NK-92 treated with Interleukin-12 subunit alpha and Interleukin-12 subunit beta, amount 100 ng/mL, for 24 hours (cell line): ENCODE measurements at places on chromosomes 6 and 20.

GRCh38 chr6:130033949-130034348 lies 15.6 kb downstream of the L3MBTL3 start:
- no peak for DNase-seq

- no peak for DNase-seq
Measured at GRCh38 chr20:5196149-5196548, 69.3 kb downstream of the CDS2 start.

- DNase-seq = no peak
Measured at GRCh38 chr20:2596673-2597279, 55.7 kb upstream of the NOP56 start.

GRCh38 chr6:158771399-158772152 lies 47.6 kb downstream of the EZR start:
- DNase-seq = no peak

- no peak for DNase-seq
Measured at GRCh38 chr6:132392270-132392646, 9.0 kb downstream of the MOXD1 start.

DNA sequence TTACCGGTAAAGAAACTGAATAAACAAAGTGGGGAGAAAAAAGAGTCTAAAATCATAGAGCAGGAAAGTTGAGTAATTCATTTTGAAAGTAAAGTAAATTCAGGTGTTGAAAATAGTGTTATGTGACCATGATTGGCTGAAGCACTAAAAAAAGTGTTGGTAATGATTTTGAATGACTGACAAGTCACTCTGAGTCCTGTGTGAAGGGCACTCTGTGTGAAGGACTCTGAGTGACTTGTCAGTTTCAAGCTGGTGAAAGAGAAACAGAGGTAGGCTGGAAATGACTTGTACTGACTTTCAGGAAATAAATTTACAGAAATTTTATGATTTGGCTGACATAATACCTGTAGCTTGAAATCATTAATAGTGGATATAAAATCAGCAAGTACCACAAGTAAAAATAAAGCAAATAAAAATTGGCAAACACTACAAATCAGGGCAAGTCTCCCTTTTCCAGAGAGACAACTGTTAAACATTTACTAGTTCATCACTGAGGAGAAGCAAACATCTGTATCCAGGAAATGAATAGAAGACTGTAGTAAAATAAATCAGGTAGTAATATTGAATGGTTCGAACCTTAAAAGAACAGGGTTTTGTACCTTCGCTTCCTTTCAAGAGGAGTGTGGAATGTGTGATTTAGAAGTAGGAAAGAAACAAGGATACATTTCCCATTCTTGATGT lies 630.6 kb downstream of the GRIK2 start:
- no peak for DNase-seq

DNA sequence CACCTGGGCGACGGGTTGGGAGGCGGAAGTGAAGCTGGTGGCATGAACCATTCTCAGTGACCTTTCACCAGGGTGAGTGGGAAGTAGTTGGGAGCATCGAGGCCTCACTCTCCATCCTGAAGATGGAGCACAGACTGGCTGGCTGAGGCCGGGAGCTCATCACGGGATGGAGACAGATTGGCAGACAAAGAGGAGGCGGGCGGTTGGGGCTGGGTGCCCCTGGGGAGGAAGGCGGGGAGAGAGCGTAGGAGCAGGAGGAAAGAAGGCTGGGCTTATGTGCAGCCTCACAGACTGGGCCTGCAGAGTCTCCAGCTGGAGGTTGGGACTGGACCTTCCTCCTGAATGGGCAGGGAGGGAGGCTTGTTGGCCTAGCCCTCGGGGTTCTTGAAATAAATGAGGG lies 44.2 kb upstream of the SCRT2 start:
- DNase-seq = no peak

DNA sequence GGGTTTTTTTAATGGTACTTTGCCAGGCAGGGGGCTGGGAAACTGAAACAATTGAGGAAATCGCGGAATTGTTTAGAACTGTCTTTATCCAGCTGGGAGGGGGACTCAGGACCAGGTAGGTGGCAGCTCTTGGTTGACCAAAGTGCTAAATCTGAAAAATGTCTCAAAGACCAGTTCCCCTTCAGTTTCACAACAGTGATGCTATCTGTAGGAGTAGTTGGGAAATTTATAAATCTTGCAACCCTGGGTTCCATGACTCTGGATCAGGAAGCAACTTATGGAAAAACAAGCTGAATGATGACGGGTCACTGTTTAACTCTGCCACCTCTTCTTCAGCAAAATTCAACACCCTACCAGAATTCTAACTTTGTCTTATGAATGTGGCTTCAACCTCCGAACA lies 99.7 kb downstream of the FAM50B start:
- DNase-seq = no peak
